ENCODE measurements at places on chromosomes 13 and 19. TPM values are rescaled to one million over a fixed set of nuclear protein-coding genes. Genes with fewer than 3 reads are reported as not detected.

The STRN4 gene
- 52.6 TPM for total RNA-seq

The TBXA2R gene
- total RNA-seq, result 0.36 TPM

The RTBDN gene
- not detected for total RNA-seq

The VN1R4 gene
- total RNA-seq, result not detected

The ACP7 gene
- total RNA-seq, result 0.31 TPM

All from activated CD4-positive, alpha-beta memory T cell treated with anti-CD3 and anti-CD28 coated beads for 36 hours (primary cell).